Hematopoietic multipotent progenitor cell treated with erythropoietin and hydrocortisone succinate and interleukin-3 and kit ligand, for 6 days (in vitro differentiated cells): ENCODE measurements at places on chromosomes 11 and 22.

GRCh38 chr11:15800111-15800800, 556.1 kb downstream of the SOX6 start:
- peak; percentile 59 for DNase-seq

DNA sequence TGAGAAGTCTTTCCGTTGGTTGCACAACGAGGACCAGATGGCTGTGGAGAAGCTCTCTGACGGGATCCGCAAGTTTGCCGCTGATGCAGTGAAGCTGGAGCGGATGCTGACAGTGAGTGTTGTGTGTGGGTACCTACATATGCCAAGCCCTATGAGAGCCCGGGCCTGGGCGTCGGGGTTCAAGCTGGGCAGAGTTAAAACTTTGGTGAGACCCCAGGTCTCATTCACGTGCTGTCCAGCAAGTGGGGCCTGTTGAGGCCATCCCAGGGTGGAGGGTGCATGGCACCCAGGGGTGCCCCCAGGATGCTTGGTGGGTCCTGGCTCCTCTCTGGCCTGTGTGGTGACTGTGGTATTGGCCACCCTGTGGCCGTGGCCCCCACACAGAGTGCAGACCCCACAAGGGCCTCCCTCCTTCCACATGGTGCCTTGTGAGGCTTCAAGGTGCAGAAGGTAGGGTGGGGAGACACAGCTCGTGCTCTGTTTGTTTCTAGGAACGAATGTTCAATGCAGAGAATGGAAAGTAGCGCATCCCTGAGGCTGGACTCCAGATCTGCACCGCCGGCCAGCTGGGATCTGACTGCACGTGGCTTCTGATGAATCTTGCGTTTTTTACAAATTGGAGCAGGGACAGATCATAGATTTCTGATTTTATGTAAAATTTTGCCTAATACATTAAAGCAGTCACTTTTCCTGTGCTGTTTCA, 12.8 kb downstream of the GATD1 start:
- no peak for DNase-seq

- no peak for DNase-seq
Measured at GRCh38 chr11:106344394-106344793, 266.9 kb downstream of the AASDHPPT start.

DNA sequence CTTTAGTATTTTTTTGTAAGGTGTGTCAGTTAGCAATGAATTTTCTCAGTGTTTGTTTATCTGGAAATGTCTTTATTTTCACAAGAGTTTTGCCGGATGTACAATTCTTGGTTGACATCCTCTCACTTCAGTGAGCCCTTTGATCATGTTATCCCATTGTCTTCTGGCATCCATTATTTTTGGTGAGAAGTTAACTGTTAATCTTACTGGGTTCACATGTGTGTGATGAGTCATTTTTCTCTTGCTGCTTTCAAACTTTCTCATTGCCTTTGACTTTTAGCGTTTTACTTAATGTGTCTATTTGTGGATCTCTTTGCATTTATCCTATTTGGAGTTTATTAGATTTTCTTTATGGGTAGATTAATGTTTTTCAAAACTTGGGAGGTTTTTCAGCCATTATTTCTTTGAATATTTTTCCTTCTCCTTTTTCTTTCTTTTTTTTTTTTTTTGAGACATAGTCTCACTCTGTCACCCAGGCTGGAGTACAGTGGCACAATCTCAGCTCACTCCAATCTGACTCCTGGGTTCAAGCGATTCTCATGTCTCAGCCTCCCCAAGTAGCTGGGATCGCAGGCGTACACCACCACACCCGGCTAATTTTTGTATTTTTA, 100.5 kb upstream of the RRM1 start:
- peak; percentile 47 for DNase-seq

- DNase-seq, result peak; percentile 9
Measured at GRCh38 chr11:59918480-59918879, 19.8 kb upstream of the OOSP1 start.

DNA sequence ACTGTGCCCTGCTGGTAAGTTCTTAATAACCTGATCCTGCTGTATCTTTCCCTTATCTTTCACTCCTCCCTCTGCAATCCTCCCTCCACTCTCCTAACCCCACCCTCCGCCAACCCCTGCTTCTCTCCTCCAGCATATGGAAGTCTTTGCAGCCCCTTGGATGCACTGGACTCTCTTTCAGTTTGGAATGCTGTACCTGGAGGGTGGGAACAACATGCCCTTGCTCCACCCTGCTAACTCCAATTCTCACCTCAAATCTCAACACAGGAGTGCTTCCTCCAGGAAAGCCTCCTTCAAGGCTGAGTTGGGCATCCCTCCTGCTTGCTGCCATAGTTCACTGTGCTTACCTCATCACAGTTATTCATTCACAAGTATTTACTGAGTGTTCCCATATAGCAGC, 52.8 kb upstream of the LDLRAD3 start:
- DNase-seq, result no peak

GRCh38 chr11:33868647-33869461, 23.0 kb downstream of the LMO2 start:
- peak; percentile 55 for DNase-seq

GRCh38 chr11:37134637-37135036, 536.6 kb upstream of the RAG2 start:
- DNase-seq, result no peak

GRCh38 chr11:118872403-118872821, 11.3 kb upstream of the CXCR5 start:
- DNase-seq, result no peak

- no peak for DNase-seq
Measured at GRCh38 chr22:36797911-36798673, 18.7 kb downstream of the PVALB start.

- no peak for DNase-seq
Measured at GRCh38 chr11:67472882-67473281, 3.8 kb upstream of the TMEM134 start.

- peak; percentile 8 for DNase-seq
Measured at GRCh38 chr11:37504060-37504611, 906.1 kb upstream of the RAG2 start.

- no peak for DNase-seq
Measured at GRCh38 chr11:105357764-105358163, 218.2 kb upstream of the CARD18 start.

GRCh38 chr11:6563121-6563619, 40.2 kb downstream of the RRP8 start:
- DNase-seq, result peak; percentile 75

- no peak for DNase-seq
Measured at GRCh38 chr11:1393038-1393710, 3.4 kb downstream of the BRSK2 start.

DNA sequence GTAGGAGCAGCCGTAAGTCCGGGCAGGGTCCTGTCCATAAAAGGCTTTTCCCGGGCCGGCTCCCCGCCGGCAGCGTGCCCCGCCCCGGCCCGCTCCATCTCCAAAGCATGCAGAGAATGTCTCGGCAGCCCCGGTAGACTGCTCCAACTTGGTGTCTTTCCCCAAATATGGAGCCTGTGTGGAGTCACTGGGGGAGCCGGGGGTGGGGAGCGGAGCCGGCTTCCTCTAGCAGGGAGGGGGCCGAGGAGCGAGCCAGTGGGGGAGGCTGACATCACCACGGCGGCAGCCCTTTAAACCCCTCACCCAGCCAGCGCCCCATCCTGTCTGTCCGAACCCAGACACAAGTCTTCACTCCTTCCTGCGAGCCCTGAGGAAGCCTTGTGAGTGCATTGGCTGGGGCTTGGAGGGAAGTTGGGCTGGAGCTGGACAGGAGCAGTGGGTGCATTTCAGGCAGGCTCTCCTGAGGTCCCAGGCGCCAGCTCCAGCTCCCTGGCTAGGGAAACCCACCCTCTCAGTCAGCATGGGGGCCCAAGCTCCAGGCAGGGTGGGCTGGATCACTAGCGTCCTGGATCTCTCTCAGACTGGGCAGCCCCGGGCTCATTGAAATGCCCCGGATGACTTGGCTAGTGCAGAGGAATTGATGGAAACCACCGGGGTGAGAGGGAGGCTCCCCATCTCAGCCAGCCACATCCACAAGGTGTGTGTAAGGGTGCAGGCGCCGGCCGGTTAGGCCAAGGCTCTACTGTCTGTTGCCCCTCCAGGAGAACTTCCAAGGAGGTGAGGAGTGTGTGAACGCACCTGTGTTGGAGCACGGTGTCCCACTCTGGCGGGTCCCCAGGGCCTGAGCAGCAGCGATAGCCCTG, at the start of gene TAGLN:
Gene TAGLN, plus strand, starts transcription at position 318 of the 863 bp plus-strand sequence. CDS start 3,644 bp downstream, outside the sequence.
- DNase-seq, result no peak

DNA sequence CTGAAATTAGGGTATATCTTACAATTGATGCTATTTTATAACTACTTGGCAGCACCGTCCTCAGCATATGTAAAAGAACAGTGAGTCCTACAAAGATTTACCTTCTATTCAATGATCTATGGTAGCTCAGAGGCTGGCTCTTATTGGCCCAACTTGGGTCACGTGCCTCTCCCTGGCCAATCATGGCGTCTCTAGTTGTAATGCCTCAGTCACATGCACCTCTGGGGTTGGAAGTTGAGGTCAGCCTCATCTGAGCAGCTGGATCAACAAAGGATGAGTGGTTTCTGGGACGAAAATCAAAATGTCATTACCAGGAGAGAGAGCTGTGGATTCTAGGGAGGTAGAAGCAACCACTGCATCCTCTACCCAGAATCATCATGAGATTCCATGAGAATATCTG, 22.9 kb upstream of the ASPHD2 start:
- DNase-seq, result no peak

DNA sequence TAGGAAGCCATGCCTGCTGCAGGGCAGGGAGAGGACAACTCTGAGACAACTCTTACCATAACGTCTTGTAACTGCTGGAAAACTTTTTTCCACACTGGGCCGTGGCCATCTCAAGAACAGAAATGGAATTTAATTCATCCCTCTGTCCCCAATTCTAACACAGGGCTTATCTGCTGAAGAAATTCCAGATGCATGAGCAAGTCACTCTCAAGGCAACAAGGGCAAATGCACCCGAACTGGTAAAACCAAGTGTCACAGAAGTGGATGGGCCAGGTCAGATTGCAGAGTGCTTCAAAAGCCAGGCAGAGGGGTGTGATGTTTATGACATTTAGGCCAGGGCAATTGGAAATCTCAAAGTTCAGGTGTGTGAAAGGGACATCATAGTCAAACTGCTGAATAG, 7.4 kb downstream of the SMPD1 start:
- DNase-seq, result no peak

GRCh38 chr11:8997451-8997850, 6.3 kb downstream of the NRIP3 start:
- DNase-seq, result no peak

DNA sequence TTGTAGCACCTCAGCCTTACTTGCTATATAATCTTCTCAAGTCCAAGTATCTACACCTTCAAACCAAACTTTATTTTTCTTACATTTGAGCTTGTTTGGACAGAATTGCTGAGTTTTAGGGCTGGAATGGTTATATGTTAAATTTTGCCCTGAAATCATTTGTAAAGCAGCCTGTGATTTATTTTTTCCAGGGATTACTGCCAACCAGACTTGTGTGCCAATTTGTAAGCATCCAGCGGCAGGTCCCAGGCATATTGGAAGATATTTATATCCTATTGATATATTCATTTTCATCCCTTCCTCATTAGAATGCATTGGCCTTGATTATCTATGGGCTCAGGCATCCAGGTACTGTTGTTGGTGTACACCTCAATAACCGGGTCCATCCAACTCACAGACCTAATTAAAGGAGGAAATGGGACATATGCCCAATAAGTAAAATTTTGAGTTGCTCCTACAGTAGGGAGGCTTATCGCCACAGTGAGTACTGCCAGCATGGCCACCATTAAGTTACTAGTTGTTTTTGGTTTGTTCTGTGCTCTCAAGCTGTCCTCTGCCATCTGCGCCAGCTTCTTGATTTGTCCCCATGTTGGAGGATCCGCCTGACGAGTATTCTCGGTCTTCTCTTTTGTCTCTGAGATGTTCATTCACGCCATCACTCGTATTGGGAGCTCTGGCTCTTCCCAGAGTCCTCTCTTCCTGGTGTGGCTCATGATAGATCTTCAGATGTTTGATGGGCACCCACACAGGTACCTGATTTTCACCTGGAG, 9.8 kb upstream of the DNAJB13 start:
- no peak for DNase-seq

DNA sequence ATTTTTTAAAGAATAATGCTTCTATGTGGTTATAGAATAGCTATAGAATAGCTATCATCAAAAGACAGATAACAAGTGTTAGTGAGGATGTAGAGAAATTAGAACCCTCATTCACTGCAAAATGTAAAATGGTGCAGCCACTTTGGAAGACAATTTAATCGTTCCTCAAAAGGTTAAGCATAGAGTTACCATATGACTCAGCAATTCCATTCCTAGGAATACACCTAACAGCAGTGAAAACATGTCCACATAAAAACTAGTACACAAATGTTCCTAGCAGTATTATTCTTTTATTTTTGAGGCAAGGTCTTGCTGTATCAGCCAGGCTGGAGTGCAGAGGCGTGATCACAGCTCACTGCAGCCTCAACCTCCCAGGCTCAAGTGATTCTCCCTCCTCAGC, 34.0 kb downstream of the RTL6 start:
- no peak for DNase-seq

GRCh38 chr11:63369165-63369970, at the start of gene SLC22A9:
Gene SLC22A9, plus strand, starts transcription at chr11:63369785. Its CDS starts 272 bp downstream, at chr11:63370057.
- DNase-seq, result no peak

GRCh38 chr22:37500745-37501609, 14.8 kb upstream of the MFNG start:
- DNase-seq, result no peak

DNA sequence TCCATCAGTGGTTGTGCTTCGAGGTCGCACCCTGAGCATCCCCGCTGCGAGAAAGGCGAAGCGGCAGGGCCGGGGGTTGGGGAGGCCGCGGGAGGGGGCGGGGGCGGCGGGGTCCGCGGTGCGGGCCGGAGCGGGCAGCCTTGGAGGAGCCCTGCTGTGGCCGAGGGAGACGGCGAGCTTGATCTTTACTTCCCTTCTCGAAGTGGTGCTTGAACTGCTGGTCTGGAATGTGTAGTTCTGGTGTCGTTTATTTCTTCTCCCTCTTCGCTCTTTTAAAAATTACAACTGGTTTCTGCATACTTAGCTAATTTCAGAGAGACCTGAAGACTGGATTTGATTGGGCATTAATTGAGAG, 1.1 kb downstream of the APLP2 start:
- DNase-seq, result no peak

DNA sequence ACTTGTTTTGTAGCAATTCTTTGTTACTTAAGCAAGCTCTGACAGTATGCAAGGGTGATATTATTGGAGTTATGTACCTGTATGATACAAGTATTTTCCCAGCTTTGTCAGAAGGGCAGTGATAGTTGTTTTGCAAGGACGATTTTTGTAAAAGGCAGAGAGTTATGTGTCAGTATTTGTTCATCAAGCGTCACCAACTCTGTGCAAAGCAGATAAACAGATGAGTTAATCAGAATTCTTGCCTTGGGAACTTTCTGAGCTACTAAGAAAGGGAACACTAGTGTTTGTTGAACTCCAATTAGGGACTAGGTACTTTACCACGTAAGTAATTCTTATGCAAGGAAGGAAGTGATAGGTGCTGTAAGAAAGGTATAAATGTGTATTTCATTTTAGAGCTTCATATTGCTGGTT, 1.4 kb downstream of the USP47 start:
- peak; percentile 66 for DNase-seq

DNA sequence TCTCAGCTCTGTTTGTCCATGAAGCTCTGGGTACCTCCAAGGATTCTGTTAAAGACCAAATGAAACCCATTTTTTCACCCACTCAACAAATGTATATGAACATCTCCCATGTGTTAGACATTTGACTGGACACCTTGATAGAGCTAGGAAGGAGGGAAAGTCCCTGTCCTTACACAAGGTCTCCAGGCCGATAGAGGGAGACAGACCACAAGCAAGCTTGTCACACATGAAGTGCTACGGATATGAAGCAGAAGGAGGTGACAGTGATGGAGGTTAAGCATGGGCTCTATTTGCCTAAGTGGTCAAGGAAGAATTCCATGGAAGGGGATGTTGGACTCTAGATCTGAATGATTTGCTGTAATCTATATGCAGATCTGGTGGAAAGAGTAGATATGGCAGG, 138.5 kb downstream of the MYO18B start:
- DNase-seq, result no peak

- no peak for DNase-seq
Measured at GRCh38 chr11:17132654-17133053, 55.2 kb upstream of the RPS13 start.
